ENCODE measurements at places on chromosomes 12 and 14. TPM values are rescaled to one million over a fixed set of nuclear protein-coding genes. Genes with fewer than 3 reads are reported as not detected.
A peak's percentile ranks its signal among the peaks of the same experiment; 100 is the strongest.

DNA sequence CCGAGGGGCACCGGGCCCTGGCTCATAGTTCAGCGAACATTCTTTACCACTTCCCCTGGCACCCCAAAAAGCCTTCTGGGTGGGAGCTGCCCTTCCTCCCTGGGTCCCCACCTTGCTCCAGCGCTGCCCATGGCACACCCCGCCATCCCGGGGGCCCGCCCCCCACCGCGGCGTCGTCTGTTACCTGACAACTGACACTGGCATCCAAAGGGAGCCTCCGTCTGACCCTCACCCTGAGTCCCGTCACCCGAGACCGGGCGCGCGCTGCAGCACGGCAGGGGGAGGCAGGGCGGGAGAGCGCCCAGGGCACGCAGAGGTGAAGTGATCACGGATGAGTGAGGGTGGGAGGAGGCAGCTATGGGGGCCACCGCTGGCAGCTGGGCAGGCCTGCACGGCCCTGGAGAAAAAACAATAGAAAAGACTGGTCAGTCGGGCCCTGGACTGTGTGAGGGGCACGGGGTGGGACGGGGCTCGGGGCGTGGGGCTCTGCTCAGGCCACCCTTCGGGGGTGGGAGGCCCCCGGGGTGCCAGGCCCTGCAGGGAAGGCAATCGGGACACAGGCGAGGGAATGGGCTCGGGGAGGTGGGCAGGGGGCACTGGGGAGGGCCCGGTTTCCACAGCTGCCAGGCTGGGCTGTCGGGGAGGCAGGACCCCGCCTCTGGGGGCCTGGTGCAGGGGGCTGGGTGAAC is 40.7 kb downstream of the BCL11B start:
- no peaks in the 10 kb centered on the region for H3K36me3 ChIP-seq
- no peaks in the 10 kb centered on the region for H3K27me3 ChIP-seq
- no peak overlapping the region for H3K4me3 ChIP-seq
- no peak overlapping the region for H3K27ac ChIP-seq

- H3K4me3 ChIP-seq = no peak overlapping the region
- DNase-seq = no peak
- H3K36me3 ChIP-seq = no peaks in the 10 kb centered on the region
- peak overlapping the region; percentile 57 for H3K27ac ChIP-seq
- H3K4me1 ChIP-seq = no peaks in the 10 kb centered on the region
These were observed 140.6 kb upstream of the PLEKHG7 start for GRCh38 chr12:92562063-92562734.

DNA sequence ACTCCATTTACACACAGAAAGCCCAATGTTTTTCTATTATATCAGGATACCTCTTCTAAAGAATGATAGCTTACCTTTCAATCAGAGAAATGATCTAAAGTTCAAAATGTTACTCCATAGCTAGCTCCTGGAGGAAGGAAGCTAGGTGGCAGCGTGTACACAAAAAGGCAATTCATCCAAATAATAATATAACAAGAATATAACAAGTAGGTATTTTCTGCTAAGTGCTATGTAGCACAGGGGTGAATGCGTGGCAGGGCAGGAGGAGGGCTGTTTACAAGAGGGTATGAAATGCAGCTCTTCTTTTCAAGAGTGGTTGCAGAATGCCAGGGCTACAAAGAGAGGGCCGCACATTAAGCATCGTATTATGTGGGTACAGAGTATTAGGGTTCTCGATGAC is 663 bp upstream of the SNAPC1 start:
- peak overlapping the region; percentile 87 for H3K4me3 ChIP-seq
- no peaks in the 10 kb centered on the region for H3K27me3 ChIP-seq

GRCh38 chr12:116537101-116537904 is 21.9 kb upstream of the MAP1LC3B2 start:
- no peaks in the 10 kb centered on the region for H3K36me3 ChIP-seq
- no peak for DNase-seq
- no peaks in the 10 kb centered on the region for H3K4me1 ChIP-seq
- no peak overlapping the region for H3K27ac ChIP-seq
- H3K4me3 ChIP-seq = no peak overlapping the region
- H3K27me3 ChIP-seq = no peaks in the 10 kb centered on the region

GRCh38 chr12:44589697-44590096 is 286.4 kb downstream of the NELL2 start:
- H3K27ac ChIP-seq = no peak overlapping the region
- H3K27me3 ChIP-seq = no peaks in the 10 kb centered on the region
- DNase-seq = no peak
- H3K4me3 ChIP-seq = no peak overlapping the region
- no peaks in the 10 kb centered on the region for H3K4me1 ChIP-seq

GRCh38 chr12:6185961-6186827 is 14.0 kb upstream of the CD9 start:
- no peaks in the 10 kb centered on the region for H3K36me3 ChIP-seq
- no peak overlapping the region for H3K4me3 ChIP-seq
- H3K27me3 ChIP-seq = no peaks in the 10 kb centered on the region
- peaks cover 10% of the 10 kb centered on the region for H3K4me1 ChIP-seq
- H3K27ac ChIP-seq = no peak overlapping the region
- peak; percentile 4 for DNase-seq

DNA sequence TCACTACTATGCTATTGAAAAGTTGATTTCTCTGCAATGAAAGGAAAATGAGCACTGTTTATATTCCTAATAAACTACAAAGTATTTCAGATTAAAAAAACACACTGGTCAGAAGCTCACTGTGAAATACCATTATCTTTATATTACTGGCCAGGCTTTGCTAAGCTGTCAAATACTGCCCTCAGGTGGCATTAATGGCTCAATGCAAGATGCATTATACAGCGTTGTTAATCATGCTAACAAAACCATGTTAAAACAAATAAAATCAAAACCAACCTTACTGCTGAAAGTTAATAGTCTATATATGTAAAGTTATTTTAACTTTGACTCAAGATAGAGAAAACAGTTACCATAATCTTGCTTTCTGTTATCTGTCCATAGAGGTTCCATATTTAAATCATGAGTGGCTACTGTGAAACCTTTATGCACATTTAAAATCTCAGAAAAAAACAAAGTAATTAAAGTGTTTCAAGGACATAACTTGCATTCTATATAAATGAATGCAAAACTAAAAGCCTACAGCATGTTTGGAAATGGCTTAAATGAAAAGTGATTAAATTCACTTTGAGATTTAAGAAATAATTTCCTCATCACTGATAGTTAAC is 121.7 kb downstream of the RALGAPA1 start:
- no peaks in the 10 kb centered on the region for H3K27me3 ChIP-seq
- no peak overlapping the region for H3K27ac ChIP-seq
- H3K4me3 ChIP-seq = no peak overlapping the region
- no peaks in the 10 kb centered on the region for H3K36me3 ChIP-seq
- H3K4me1 ChIP-seq = no peaks in the 10 kb centered on the region

DNA sequence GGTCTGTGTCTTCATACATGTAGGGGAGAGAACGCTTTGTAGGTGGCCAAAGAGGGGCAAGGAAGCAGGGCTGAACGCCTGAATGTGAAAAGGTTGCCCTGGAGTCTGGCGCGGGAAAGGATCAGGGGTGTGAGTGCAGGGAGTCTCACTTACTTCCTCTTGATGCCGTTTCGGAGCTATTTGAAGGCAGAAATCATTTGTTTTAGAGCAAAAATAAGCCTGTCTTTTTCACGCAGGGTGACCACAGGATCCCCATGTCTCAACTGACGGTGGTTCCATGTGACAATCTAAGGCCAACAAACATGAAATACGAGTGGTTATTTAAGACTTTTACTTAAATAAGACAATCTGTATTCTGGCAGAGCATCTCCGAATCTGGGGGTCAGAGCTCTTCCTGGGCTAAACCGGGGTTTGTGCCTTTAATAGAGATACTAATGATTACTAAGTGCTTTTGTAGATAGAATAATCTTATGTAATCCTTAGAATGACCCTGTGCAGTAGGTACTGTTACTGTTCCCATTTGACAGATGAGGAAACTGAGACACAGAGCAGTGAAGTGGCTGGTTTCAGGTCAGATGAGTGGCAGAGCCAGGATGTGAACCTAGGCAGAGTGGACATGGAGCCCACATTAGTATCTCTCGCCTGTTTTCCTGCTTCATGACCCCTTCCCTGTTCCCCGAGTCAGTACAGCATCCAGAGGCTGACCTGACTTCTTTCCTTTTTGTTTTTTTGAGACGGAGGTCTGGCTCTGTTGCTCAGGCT is 1.9 kb downstream of the BRI3BP start:
- no peaks in the 10 kb centered on the region for H3K4me1 ChIP-seq
- no peak overlapping the region for H3K27ac ChIP-seq
- DNase-seq = no peak
- no peaks in the 10 kb centered on the region for H3K36me3 ChIP-seq
- no peak overlapping the region for H3K4me3 ChIP-seq

DNA sequence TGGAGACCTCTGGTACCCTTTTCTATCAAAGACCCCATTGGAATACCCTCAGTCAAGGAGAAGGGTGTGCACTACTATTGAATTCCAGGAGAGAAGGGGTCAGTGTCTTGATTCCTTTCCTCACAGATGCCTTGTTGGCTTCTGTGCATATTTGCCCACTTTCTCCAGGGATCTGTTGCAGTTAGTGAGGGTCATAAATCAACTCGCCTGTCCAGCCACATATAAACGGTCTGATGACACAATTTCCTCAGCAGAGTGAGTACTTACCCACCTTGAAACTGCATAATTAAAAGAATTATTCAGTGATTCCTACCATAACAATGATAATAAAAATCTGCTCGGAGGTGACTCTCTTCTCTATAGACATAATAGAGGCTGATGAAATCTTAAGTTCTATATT is 13.9 kb upstream of the DCD start:
- H3K27ac ChIP-seq = no peak overlapping the region
- H3K4me1 ChIP-seq = no peaks in the 10 kb centered on the region
- H3K4me3 ChIP-seq = no peak overlapping the region
- H3K27me3 ChIP-seq = no peaks in the 10 kb centered on the region
- H3K36me3 ChIP-seq = no peaks in the 10 kb centered on the region
- no peak for DNase-seq

- DNase-seq = no peak
- H3K36me3 ChIP-seq = no peaks in the 10 kb centered on the region
- H3K27me3 ChIP-seq = no peaks in the 10 kb centered on the region
- H3K4me3 ChIP-seq = no peak overlapping the region
- H3K4me1 ChIP-seq = no peaks in the 10 kb centered on the region
These were observed 30.1 kb downstream of the DACT1 start for GRCh38 chr14:58667900-58668299.

GRCh38 chr12:97276661-97277429 is 185.8 kb upstream of the RMST start:
- no peaks in the 10 kb centered on the region for H3K4me1 ChIP-seq
- no peak overlapping the region for H3K4me3 ChIP-seq
- H3K36me3 ChIP-seq = no peaks in the 10 kb centered on the region

DNA sequence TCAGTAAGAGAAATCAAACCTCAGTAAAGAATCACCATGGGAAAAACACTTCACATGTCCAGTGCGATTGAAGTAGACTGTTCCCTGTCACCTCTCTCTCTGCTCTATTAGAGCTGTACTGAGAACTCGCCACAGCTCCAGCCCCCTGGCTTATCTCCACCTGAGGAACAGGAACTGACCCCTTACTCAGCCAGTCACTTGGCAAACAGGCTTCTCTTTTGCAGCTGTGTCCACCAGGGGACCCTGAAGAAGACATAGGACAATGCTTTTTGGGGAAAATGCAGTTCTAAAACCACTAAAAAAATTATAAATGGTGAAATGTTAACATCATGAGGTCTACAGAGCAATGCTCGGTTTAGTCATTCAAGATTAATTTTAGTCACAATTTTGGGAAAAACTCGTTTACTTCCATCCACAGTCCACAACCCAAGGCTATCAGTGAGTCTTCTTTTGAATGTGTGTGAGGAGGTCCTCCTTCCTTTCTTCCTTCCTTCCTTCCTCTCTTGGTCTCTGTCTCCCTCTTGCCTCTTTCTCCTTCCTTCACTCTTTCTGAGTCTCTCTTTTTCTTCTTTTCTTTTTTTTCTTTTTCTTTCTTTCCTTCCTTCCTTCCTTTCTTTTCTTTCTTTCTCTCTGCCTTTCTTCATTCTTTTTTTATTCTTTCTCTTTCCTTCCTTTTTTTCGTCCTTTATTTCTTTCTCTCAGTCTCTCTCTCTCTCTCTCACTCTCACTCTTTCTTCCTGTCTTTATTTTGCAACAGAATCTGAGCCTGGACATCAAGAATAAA is 1189.5 kb upstream of the TMEM132C start:
- no peak overlapping the region for H3K4me3 ChIP-seq
- H3K4me1 ChIP-seq = no peaks in the 10 kb centered on the region
- H3K36me3 ChIP-seq = no peaks in the 10 kb centered on the region
- no peak for DNase-seq

GRCh38 chr14:100383727-100384158 is 60.6 kb downstream of the SLC25A47 start:
- no peaks in the 10 kb centered on the region for H3K36me3 ChIP-seq
- H3K4me1 ChIP-seq = no peaks in the 10 kb centered on the region
- H3K27ac ChIP-seq = no peak overlapping the region
- no peak overlapping the region for H3K4me3 ChIP-seq
- peak; percentile 39 for DNase-seq

DNA sequence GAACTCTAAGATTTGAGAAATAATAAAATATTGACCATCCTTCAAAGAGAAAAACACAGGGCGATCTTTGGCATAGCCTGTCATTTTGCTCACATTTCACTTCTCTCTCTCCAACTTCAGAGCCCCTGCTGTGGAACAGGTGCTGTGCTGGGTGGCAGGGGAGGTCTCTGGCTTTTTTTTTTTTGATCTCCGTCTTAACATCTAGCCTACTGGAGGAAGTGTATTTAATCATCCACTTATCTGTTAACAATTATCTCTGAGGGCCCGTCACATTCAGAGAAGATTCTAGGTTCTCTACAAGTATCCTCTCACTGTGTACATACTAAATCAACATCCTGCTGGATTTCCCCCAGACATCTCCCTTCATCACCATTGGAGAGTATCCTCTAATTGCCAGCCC is 34.1 kb downstream of the CHST11 start:
- no peaks in the 10 kb centered on the region for H3K4me1 ChIP-seq
- DNase-seq = no peak
- no peak overlapping the region for H3K4me3 ChIP-seq
- H3K27ac ChIP-seq = no peak overlapping the region
- no peaks in the 10 kb centered on the region for H3K36me3 ChIP-seq

- peak overlapping the region; percentile 99 for H3K27ac ChIP-seq
- H3K4me1 ChIP-seq = no peaks in the 10 kb centered on the region
- peak overlapping the region; percentile 58 for H3K4me3 ChIP-seq
- H3K27me3 ChIP-seq = no peaks in the 10 kb centered on the region
- no peaks in the 10 kb centered on the region for H3K36me3 ChIP-seq
- peak; percentile 94 for DNase-seq
These were observed 26.1 kb upstream of the UBC start for GRCh38 chr12:124940393-124941169.

TAPBPL gene
- total RNA-seq = 12.1 TPM

ANO4 gene
- total RNA-seq = not detected

CDCA4 gene
- total RNA-seq = 43.3 TPM

SLC15A4 gene
- 59.5 TPM for total RNA-seq

ARMH4 gene
- 8.2 TPM for total RNA-seq

NOXRED1 gene
- total RNA-seq = 0.76 TPM

All from uterus (tissue), 4 donors.